ENCODE measurements at places on chromosomes 12 and 14. TPM values are rescaled to one million over a fixed set of nuclear protein-coding genes. Genes with fewer than 3 reads are reported as not detected.

DNA sequence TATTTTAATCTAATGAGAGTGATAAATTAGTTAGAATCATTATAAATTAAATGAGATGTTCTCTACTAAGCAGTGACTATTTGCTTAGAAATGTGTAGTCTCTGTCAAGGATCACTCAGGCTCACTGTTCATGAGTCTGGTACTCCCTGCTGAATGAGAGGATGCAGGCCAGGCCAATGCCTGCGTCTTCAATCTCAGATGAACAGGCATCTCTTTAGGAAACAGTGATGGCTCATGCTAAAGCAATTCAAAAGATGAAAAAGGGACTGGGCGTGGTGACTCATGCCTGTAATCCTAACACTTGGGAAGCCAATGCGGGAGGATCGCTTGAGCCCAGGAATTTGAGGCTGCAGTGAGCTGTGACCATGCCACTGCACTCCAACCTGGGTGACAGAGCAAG lies 106.8 kb downstream of the ZFC3H1 start:
- no peaks in the 10 kb centered on the region for H3K4me1 ChIP-seq
- peak; percentile 26 for DNase-seq
- H3K4me3 ChIP-seq, result no peak overlapping the region
- no peaks in the 10 kb centered on the region for H3K27me3 ChIP-seq
- no peaks in the 10 kb centered on the region for H3K36me3 ChIP-seq
- no peak overlapping the region for H3K27ac ChIP-seq

DNA sequence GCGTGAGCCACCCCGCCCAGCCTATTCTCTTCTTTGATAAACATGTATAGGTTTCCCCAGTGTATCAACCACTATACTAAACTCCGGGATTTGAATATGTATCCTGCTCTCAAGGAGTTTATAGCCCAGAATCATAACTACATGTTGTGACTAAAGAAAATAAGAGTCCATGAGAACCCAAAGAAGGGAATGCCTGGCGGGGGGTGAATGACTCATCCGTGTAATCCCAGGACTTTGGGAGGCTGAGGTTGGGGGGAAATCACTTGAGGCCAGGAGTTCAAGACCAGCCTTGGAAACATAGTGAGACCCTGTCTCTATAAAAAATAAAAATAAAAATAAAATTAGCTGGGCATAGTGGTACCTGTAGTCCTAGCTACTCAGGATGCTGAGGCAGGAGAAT lies 57.2 kb downstream of the SIX6 start:
- no peak for DNase-seq
- H3K4me3 ChIP-seq, result no peak overlapping the region
- H3K27ac ChIP-seq, result no peak overlapping the region

GRCh38 chr12:14614704-14615121 lies 47.0 kb upstream of the PLBD1 start:
- no peak overlapping the region for H3K27ac ChIP-seq
- no peak for DNase-seq
- H3K27me3 ChIP-seq, result no peaks in the 10 kb centered on the region
- H3K4me1 ChIP-seq, result peaks cover 3% of the 10 kb centered on the region
- H3K36me3 ChIP-seq, result no peaks in the 10 kb centered on the region

GRCh38 chr12:96889273-96889933 lies 17.7 kb upstream of the NEDD1 start:
- DNase-seq, result no peak
- no peak overlapping the region for H3K27ac ChIP-seq
- H3K27me3 ChIP-seq, result no peaks in the 10 kb centered on the region
- H3K36me3 ChIP-seq, result no peaks in the 10 kb centered on the region
- H3K4me1 ChIP-seq, result peaks cover 10% of the 10 kb centered on the region
- H3K4me3 ChIP-seq, result no peak overlapping the region

GRCh38 chr14:84006643-84007155 lies 1523.2 kb upstream of the FLRT2 start:
- no peaks in the 10 kb centered on the region for H3K4me1 ChIP-seq
- DNase-seq, result no peak
- H3K27me3 ChIP-seq, result no peaks in the 10 kb centered on the region
- no peak overlapping the region for H3K27ac ChIP-seq
- no peaks in the 10 kb centered on the region for H3K36me3 ChIP-seq

- no peak for DNase-seq
- H3K27ac ChIP-seq, result no peak overlapping the region
- H3K36me3 ChIP-seq, result no peaks in the 10 kb centered on the region
- no peak overlapping the region for H3K4me3 ChIP-seq
Observed at GRCh38 chr12:130463275-130463658, 125.6 kb downstream of the PIWIL1 start.

DNA sequence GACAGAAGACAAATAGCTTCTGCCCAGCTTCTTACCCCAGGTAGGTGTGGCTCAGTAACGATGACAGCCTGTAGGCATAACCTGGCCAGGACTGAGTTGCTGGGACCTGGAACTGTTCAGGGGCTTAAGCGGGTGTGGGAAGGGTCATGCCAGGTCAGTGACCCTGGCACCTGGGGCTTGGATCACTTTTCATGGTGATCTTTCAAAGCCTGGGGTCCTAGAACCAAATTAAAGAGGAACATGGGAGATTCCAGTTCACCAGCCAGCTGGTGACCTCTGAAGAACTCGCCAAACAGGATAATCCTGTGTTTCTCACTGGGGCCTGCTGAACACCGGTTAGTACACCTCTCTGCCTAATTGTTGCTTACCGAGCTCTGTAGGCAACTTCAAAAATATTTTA lies 102.6 kb upstream of the LMNTD1 start:
- H3K4me3 ChIP-seq, result no peak overlapping the region
- no peaks in the 10 kb centered on the region for H3K36me3 ChIP-seq
- H3K27me3 ChIP-seq, result no peaks in the 10 kb centered on the region
- H3K4me1 ChIP-seq, result no peaks in the 10 kb centered on the region
- no peak overlapping the region for H3K27ac ChIP-seq

- no peak for DNase-seq
- no peak overlapping the region for H3K27ac ChIP-seq
- H3K4me1 ChIP-seq, result peaks cover 6% of the 10 kb centered on the region
- no peaks in the 10 kb centered on the region for H3K36me3 ChIP-seq
- H3K4me3 ChIP-seq, result no peak overlapping the region
Observed at GRCh38 chr14:51487848-51488247, 163.9 kb upstream of the FRMD6 start.

- H3K36me3 ChIP-seq, result no peaks in the 10 kb centered on the region
- no peak for DNase-seq
- H3K27me3 ChIP-seq, result no peaks in the 10 kb centered on the region
- H3K27ac ChIP-seq, result no peak overlapping the region
- H3K4me3 ChIP-seq, result no peak overlapping the region
Observed at GRCh38 chr14:61351477-61351876, 30.1 kb downstream of the PRKCH start.

- peaks cover 19% of the 10 kb centered on the region for H3K4me1 ChIP-seq
- no peaks in the 10 kb centered on the region for H3K27me3 ChIP-seq
- no peak overlapping the region for H3K4me3 ChIP-seq
- no peak overlapping the region for H3K27ac ChIP-seq
- H3K36me3 ChIP-seq, result no peaks in the 10 kb centered on the region
- DNase-seq, result no peak
Observed at GRCh38 chr14:95269493-95269892, 50.2 kb downstream of the CLMN start.

DNA sequence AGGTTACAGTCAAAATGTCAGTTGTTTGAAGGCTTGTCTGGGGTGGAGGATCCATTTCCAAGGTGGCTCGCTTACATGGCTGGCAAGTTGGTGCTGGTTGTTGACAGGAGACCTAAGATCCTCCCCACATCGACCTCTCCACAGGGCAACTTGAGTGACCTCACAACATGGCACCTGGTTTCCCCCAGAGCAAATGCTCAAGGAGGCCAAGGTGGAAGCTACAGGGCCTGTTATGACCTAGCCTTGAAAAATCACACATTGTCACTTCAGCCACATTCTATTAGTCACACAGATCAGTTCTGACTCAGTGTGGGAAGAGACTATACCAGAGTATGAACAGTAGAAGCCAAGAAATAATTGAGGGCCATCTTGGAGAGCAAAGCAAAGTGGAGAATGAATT lies 11.3 kb upstream of the GNG2 start:
- H3K4me3 ChIP-seq, result no peak overlapping the region
- H3K27ac ChIP-seq, result no peak overlapping the region
- H3K36me3 ChIP-seq, result no peaks in the 10 kb centered on the region
- H3K4me1 ChIP-seq, result no peaks in the 10 kb centered on the region

DNA sequence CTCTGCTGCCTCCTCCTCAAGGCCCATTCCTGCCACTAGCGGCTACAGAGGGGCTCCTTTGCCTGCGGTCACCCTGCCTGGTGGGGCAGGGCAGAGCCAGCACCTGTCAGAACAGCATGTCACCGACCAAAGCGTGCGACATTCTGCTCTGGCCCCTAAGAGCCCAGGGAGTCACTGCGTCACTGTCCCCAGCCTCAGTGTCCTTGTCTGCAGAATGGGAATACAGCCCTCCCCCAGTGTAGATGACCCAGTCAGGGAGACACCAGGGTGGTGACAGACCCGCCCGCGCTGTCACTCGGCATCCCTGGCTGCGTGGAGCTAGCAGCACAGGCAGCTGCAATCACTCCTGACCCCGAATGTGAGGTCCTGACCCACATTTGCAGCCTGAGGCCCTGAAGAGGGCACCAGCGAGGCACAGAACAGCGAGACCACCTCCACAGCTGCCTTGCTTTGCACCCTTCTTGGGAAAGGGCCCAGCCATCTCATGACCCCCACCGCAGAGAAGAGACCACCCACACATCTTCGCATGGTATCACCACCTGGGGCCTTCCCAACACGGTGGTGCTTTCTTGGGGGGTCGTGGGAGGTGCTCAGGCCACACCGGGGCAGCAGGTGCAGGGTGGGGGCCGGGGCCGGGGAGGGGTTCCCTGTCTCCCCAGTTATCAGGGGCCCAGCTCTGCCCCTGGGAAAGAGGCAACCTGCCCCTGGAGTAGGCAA lies 2.5 kb downstream of the AHNAK2 start:
- no peaks in the 10 kb centered on the region for H3K36me3 ChIP-seq
- H3K27me3 ChIP-seq, result no peaks in the 10 kb centered on the region
- H3K4me3 ChIP-seq, result no peak overlapping the region
- peaks cover 46% of the 10 kb centered on the region for H3K4me1 ChIP-seq
- no peak overlapping the region for H3K27ac ChIP-seq

DNA sequence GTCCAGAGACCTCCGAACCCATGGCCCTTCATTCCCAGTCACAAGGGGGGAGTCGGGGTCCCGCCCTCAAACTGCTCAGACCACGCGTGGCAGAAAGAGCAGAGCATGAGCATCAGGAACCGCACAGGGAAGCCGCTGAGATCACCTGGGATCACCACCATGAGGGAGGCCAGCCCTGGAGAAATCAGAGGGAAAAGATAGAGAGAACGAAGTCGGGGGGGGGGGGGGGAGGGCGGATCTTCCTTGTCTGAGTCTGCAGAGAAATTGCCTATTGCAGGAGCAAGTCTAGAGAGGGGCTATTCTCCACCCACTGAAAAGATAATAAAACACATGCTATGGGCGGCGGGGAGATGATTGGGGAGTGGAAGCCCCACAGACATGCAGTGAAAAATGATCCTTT lies 884 bp upstream of the TMEM132C start:
- no peak overlapping the region for H3K27ac ChIP-seq
- no peaks in the 10 kb centered on the region for H3K4me1 ChIP-seq
- H3K4me3 ChIP-seq, result peak overlapping the region; percentile 26
- peaks cover 53% of the 10 kb centered on the region for H3K27me3 ChIP-seq
- no peaks in the 10 kb centered on the region for H3K36me3 ChIP-seq
- no peak for DNase-seq

DNA sequence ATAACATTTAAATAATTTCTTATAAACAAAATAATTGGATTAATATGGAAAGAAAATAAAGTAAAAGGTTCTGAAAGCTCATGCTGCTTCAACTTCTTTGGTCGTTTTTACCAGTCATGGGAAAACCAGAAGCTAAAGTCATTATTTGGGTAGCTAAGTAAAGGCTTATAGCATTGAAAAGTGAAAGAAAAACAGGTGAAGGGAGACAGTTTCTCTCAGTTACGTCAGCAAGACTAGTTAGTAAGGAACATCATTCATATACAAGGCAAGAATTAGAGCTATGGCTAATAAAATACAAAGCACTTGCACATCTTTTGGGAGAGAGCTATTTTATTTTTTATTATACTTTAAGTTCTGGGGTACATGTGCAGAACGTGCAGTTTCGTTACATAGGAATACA lies 170.3 kb upstream of the SYT10 start:
- DNase-seq, result no peak
- H3K27ac ChIP-seq, result no peak overlapping the region
- H3K4me3 ChIP-seq, result no peak overlapping the region
- H3K36me3 ChIP-seq, result no peaks in the 10 kb centered on the region
- H3K27me3 ChIP-seq, result no peaks in the 10 kb centered on the region

DNA sequence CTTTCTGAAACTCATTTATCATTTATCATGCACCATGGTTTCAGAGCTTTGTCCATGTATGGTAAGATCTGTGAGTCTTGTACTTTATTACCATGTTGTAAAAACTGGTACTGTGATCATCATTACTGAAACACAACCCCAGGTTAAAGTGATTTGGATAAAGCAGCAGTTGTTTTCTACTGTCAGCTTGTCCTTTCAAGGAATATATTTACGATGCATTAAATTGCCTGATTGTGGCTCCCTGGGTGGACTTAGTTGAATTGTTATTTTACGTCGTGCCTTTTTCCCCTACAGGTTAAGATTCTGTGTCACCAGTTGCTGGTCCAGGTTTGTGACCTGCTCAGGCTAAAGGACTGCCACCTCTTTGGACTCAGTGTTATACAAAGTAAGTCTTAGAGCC lies 46.1 kb downstream of the FRMD6 start:
- H3K36me3 ChIP-seq, result no peaks in the 10 kb centered on the region
- H3K4me1 ChIP-seq, result no peaks in the 10 kb centered on the region
- no peak for DNase-seq
- no peak overlapping the region for H3K4me3 ChIP-seq

GRCh38 chr12:54041097-54041690 lies 8.3 kb downstream of the HOXC5 start:
- H3K27me3 ChIP-seq, result peaks cover 81% of the 10 kb centered on the region
- no peaks in the 10 kb centered on the region for H3K36me3 ChIP-seq
- peaks cover 8% of the 10 kb centered on the region for H3K4me1 ChIP-seq
- DNase-seq, result no peak
- no peak overlapping the region for H3K4me3 ChIP-seq

LMO3 gene
- 22.5 TPM for total RNA-seq

C12orf56 gene
- 0.20 TPM for total RNA-seq

FSCB gene
- not detected for total RNA-seq

TAS2R50 gene
- 2.0 TPM for total RNA-seq

PTGER2 gene
- total RNA-seq, result 18.5 TPM

ZNF385A gene
- 5.6 TPM for total RNA-seq

ITPK1 gene
- 66.7 TPM for total RNA-seq

LRRC74A gene
- not detected for total RNA-seq

MAP1LC3B2 gene
- total RNA-seq, result not detected

OTX2 gene
- total RNA-seq, result not detected

NID2 gene
- total RNA-seq, result 52.8 TPM

Measured in hepatocyte (in vitro differentiated cells).